ENCODE measurements at places on chromosomes 12 and 14.
A peak's percentile ranks its signal among the peaks of the same experiment; 100 is the strongest.

DNA sequence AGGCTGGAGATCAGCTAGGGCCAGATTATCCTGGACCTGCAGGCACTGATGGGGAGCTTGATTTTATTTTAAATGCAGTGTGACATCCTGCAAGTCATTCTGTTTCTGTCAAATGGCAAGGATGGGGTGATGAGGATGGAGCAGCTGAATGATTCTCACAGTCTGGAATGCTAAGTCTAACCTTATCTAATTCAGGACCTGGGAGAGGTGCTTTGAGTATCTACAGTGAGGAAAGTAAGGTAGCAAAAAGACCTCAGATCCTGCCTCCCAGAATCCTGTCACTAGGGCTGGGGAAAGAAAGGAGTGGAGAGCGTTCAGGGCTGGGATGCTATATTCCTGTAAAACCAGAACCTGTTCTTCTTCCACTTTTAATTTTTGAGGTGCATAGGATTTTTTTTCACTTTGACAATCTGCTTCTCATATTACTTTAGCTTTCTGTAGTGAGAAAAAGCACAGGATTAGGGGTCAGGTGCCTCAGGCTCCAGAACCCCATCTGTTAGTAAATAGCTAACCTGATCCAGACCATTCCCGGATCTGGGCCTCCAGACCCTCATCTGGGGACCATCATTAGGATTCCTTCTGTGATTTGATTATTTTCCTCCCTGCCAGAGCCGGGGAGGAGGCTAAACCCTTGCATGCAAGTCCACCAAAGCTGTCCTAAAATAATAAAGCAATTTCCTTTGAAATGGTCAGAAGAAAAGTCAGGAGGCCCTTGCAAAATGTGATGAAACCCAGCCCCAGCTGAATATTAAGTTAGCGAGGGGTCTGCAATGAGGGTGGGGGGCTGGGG lies 54.7 kb downstream of the ASCL1 start:
- no peak for ATAC-seq

GRCh38 chr12:48779869-48780268 lies 9.0 kb downstream of the ADCY6 start:
- peak; percentile 77 for ATAC-seq

- no peak for ATAC-seq
Observed at GRCh38 chr12:45547822-45548221, 181.7 kb upstream of the ARID2 start.

- peak; percentile 64 for ATAC-seq
Observed at GRCh38 chr14:56487090-56487667, 92.4 kb upstream of the TMEM260 start.

DNA sequence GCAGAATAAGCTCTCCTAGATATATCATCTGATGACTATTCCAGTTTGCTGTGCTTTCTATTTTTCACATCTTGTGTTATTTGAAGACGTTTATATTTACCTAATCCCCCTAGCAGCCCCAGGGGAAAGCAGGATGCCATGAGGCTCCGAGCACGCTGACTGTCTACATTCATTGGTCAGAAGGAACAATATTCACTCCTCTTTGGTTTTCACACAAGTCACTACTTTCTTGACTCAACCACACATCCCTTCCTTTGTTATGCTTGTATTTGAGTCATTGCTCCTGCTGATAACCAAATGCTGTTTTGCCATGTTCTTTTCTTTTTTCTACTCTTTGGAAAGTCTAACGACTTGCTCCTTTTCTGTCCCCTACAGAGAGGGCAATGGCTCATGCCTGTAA lies 86.5 kb upstream of the SLC38A2 start:
- no peak for ATAC-seq

All from SK-N-SH treated with all-trans-retinoic acid at 6 μM for 48 hours (cell line).